ENCODE measurements at places on chromosomes 2 and 18. TPM values are rescaled to one million over a fixed set of nuclear protein-coding genes. Genes with fewer than 3 reads are reported as not detected.
A peak's percentile ranks its signal among the peaks of the same experiment; 100 is the strongest.

GRCh38 chr2:172667581-172668325, 67.9 kb upstream of the RAPGEF4 start:
- no peak for DNase-seq

DNA sequence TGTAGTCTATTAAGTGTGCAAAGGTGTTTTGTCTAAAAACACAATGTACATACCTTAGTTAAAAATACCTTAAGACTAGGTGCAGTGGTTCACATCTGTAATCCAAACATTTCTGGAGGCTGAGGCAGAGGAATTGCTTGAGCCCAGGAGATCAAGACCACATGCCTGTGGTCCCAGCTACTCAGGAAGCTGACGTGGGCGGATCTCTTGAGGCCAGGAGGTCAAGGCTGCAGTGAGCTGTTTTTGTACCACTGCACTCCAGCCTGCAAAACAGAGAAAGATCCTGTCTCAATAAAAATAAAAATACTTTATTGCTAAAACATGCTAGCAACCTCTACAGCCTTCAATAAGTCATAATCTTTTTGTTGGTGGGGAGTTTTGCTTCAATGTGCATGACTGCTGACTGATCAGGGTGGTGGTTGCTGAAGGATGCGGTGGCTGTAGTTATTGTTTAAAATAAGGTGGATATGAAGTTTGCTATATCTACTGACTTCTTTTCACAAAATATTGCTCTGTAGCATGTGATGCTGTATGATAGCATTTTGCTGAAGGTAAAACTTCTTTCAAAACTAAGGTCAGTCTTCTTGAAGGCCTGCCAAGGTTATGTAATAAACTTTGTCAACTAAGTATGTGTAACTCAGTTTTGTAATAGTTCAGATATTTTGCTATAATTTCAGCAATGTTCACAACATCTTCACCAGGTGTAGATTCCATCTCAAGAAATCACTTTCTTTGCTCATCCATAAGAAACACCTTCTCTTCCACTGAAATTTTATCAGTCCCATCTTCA, 1238.0 kb upstream of the NRXN1 start:
- DNase-seq: no peak

- no peak for DNase-seq
These were observed 63.0 kb upstream of the COX7A2L start for GRCh38 chr2:42424033-42424432.

GRCh38 chr2:145631561-145631960, 1111.6 kb upstream of the ZEB2 start:
- DNase-seq: no peak

- no peak for DNase-seq
These were observed 82.6 kb downstream of the PKP4 start for GRCh38 chr2:158539176-158540005.

DNA sequence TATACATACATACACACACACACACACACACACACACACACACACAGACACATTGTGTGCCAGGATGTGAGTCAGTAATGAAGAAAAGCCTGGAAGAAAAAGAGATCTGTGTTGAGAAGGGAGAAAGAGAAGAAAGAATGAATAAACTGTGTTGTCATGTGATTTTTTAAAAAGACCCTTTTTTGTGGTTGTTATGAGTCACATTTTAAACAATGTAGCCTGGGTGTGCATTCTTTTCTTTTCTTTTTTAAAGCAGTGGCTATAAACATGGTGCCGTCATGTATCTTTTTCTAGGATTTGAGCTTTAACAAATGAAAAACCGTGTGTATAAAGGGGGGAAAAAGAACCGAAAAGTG, 87.2 kb downstream of the NRP2 start:
- no peak for DNase-seq

DNA sequence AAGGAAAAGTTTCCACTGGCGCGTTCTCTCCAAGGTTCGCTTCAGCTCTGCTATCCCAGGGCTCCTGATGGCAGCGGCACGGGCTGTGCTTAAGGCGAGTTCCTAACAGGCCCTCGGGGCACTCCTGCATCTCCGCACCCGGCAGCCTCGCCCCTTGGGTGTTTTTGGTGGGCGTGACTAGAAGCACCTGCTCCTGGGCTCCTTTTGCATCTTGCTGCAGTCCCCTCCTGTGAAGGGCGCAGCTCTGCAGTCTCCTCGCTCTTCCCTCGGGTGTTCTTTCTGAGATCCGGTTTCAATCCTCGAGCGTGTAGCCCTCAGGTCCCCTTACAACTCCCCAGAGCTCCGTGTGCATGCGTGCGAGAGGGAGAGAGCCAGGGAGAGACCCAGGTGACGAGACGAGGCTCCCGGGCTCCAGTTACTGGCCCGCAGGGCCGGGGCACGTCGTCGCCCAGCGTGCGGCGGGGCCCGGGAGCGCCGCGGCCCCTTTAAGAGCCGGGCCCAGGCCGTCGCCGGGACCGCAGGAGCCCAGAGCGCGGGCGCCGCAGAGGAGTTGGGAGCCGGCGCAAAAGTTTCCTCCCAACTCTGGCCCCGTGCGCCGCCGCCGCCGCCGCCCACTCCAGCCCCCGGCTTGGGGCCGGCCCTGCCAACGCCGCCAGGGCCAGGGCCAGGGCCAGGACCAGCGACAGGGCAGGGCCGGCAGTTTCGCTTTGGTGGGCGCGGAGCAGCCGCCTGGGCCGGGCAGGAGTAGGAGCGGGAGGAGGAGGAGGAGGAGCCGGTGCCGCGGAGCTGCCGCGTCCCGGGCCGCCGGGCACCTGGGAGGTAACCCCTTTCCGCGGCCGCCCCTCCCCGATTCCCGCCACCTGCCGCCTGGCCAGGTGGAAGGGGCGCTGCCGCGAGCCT, at the start of gene PARD3B:
TSS of gene PARD3B (plus strand) at position 515 of the 900 bp plus-strand sequence. CDS start 525 bp downstream, outside the sequence.
- peak; percentile 59 for DNase-seq

DNA sequence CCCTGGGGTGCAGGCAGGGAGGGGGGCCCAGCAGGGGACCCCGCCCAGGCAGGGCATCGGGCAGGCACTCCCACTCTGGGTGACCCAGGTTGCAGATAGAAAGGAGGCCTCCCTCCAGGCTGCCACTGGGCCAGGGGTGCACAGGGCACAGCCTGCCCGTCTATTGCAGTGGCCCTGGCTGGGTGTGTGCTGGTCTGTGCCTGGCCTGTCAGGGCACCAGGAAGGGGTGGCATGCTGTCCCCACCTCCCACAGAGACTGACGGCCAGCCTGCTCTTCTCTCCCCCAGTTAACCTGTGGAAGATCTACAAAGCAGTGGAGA, 12.9 kb downstream of the ARID5A start:
- DNase-seq: no peak

DNA sequence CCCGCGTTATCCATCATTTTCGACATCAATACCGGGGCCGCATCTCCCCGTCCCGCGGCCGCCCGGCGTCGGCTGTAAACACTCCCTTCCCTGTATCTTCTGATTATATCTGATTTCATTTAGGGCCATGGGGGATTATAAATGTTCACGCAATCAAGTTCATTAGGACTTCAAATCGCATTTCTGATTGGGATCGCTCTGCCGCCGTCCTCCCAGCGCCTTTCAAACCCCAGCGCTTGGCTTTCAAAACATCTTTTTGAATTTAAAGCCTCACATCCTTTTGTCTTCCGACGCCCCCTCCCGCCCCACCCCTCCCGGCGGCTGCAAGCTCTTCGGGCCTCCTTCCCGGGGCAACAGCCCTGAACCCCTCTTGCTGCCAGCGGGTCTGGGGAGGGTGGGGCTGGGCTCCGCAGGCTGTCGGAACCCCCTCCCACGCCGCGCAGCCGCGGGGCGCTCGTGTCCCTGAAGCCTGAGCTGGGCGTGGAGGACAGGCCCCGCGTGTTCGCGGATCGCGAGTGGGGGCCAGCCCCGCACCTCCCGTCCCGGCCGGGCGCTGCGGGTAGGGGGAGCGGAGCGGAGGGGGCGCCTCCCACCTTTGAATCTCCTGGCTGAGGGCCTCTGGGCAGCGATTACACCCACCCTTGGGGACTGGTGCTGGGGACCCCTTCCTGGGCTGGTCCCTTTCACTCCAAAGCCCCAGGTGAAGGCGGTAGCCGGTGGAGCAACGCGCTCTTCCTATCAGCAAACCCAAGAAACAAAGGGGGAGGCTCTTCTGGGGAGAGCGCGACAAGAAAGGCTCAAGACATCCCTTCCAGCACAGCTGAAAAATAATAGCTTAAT, 11.3 kb upstream of the GBX2 start:
- DNase-seq: no peak

- no peak for DNase-seq
These were observed 26.5 kb upstream of the EML4 start for GRCh38 chr2:42142547-42143184.

DNA sequence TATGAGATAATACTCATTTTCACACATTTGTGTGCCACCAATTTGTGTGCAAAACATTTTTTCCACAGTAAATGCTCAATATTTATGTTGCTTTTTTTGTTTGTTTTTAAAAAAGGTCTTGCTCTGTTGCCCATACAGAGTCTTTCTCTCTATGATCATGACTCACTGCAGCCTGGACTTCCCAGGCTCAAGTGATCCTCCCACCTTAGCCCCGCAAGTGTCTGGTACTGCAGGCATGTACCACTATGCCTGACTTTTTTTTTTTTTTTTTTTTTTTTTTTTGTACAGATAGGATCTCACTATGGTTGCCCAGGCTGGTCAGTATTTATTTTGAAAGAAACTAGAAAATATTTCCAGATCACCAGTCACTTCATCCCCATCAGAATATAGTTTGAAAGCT, 297.8 kb upstream of the GYPC start:
- DNase-seq: no peak

- DNase-seq: no peak
These were observed 6.5 kb downstream of the CHRND start for GRCh38 chr2:232532419-232532818.

GRCh38 chr2:67015681-67016080, 381.5 kb upstream of the ETAA1 start:
- no peak for DNase-seq

DNA sequence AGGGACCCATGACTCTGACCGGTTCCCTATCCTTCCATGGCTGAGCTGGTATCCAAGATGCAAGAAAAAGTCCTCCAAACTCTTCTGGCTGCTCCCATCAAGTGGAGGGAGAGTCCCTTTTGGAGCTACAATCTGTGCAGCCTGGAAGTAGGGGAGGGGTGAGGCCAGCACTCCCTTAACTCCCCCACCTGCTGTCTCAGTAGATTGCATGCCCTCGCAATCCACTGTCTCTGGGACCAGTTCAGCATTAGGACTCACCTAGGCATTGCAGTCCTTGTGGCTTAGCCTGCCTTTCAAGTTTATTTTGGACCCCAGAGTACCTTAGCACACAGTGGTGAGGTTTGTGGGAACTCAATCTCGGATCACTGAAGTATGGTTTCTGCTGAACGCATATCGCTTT, 14.2 kb upstream of the FMNL2 start:
- no peak for DNase-seq

GRCh38 chr2:215862351-215862771, 151.0 kb downstream of the MREG start:
- no peak for DNase-seq

GRCh38 chr2:120378605-120379004, 32.7 kb downstream of the INHBB start:
- no peak for DNase-seq

DNA sequence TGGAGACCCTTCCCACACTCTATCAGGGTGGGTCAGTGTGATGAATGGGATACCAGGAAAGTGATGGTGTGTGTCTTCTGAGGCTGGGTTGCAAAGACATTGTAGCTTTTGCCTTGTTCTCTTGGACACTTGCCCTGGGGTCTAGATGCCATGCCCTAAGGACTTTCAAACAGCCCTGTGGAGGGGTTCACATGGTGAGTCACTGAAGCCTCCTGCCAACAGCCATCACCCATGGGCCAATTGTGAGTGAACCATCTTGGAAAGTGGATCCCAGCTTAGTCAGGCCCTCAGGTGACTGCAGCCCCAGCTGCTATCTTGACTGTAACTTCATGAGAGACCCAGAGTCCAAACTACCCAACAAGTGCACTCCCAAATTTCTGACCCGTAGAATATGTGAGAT, 25.8 kb upstream of the IGFBP5 start:
- no peak for DNase-seq

DNA sequence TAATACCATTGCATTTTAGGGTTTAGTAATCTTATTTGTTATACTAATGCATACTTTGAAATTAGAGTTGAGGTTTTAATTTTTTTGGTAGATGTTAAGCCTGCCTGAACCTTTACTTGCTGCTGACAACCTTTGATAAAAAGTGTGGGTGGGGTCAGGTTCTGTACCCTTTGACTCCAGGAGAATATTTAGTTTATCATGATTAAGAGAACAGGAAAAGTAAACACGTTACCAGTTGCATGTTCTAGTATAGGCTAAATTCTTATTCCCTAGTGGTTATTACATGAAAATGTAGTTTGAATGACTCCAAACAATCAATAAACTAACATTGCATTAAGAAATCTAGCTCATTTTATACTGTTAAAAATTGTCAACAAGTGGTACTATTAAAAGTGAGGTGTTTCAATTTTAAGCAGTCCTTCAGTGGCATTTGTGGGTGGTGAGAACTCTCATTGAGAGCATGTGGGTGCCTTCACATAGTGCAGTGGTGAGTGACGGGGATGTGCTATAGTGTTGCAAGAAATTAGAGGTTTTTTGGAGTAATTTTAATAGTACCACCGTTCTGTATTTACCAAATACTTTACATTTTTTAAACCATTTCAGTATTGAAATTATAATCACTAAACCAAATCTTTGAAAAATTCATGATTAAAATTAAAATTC, 29.9 kb downstream of the PHLPP1 start:
- no peak for DNase-seq

GRCh38 chr2:40197121-40197520, 254.8 kb downstream of the SLC8A1 start:
- no peak for DNase-seq

- no peak for DNase-seq
These were observed 5.1 kb downstream of the CXCR1 start for GRCh38 chr2:218161644-218162043.

GRCh38 chr18:3177902-3178687, 41.7 kb downstream of the MYOM1 start:
- peak; percentile 48 for DNase-seq

- DNase-seq: no peak
These were observed 100.1 kb upstream of the ST3GAL5 start for GRCh38 chr2:85988914-85989270.

- no peak for DNase-seq
These were observed 133.6 kb downstream of the MBD2 start for GRCh38 chr18:54090856-54091255.

GRCh38 chr2:36255863-36256262, 99.7 kb upstream of the CRIM1 start:
- DNase-seq: no peak

The CD8B gene
- total RNA-seq: 3.5 TPM

The CD207 gene
- total RNA-seq: 1.3 TPM

The VSNL1 gene
- 0.39 TPM for total RNA-seq

The WDR7 gene
- 49.2 TPM for total RNA-seq

The MGAT4A gene
- 63.8 TPM for total RNA-seq

The SLC23A3 gene
- 1.6 TPM for total RNA-seq

The ADD2 gene
- 2.1 TPM for total RNA-seq

The GPR35 gene
- total RNA-seq: 1.6 TPM

The RGPD3 gene
- 0.10 TPM for total RNA-seq
